ENCODE measurements at places on chromosomes 11 and 22.

DNA sequence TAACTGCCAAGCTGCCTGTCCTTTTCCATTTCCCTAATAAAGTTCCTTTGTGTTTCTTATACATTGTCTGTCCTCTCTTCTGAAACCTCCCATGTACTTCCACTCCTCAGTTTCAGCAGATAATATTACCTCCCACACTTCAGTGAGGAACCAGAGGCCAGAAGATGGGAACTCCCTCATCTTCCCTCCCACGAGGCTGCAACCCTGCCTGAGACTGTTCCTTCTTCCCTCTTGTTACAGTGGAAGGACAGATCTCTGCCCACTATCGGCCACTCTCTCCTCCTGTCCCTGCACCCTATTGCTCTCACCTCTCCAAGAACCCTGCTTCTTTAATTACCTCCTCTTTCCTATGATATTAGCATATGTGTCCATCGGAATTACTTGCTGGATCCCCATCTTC lies 38.1 kb upstream of the SWAP70 start:
- no peak for DNase-seq

DNA sequence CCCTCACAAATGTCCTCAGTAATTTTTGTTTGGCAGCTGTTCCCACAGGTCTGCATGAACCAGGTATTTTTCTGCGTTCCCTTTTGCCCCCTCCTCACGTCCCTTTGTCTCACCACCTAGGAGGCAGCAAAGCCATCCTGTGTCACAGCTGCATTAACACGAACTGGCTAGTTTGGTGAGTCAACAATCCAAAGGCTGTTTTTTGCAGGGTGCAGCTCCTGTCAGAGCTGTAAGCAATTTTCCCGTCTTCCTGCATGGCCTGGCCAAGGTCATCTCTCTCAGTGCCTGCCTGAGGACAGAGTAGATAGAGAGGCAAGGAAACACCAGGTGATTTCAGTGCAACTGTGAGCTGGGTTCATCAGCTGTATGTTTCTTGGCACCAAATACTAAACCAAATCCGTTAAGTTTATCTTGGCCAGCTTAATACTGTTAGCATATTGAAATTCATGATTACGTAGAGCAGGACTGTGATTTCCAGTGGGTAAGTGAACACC lies 20.6 kb upstream of the VSIG10L2 start:
- no peak for DNase-seq

- no peak for DNase-seq
Measured at GRCh38 chr11:107076832-107077231, 58.6 kb upstream of the GUCY1A2 start.

- DNase-seq: no peak
Measured at GRCh38 chr11:22192289-22192641, 620 bp upstream of the ANO5 start.

DNA sequence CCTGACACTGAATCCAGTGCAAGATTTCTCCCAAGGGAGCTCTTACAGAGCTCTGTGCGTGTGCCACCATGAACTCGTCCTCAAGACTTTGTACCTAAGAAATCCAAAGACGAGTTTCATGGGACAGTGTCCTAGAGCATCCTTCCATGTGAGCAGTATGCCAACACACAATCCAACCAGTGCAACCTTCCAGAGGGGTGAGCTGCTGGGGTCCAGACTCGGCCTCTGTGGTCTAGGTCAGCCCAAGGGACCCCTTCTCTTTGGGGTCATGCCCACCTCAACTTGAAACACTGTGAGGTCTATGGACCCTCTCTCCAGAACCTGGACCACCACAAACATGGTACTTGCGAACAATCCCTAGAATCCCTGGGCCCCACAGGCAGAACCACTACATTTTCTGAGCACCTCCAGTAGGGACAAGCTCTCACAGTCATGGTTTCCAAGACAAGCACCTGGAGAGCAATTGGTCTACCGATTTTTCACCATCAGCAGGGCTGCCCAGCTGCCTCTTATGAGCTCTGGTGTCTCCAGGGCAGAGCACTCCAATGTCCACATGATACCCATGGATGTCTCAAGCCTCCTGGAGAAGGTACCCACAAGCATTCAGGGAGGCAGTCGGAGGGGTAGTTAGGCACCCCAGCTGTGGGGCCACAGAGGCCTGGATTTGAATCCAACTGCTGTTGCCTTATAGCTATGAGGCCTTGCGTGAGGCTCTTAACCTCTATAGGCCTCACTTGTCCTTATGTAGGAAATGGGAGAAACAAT lies 7.7 kb downstream of the CHST1 start:
- no peak for DNase-seq

DNA sequence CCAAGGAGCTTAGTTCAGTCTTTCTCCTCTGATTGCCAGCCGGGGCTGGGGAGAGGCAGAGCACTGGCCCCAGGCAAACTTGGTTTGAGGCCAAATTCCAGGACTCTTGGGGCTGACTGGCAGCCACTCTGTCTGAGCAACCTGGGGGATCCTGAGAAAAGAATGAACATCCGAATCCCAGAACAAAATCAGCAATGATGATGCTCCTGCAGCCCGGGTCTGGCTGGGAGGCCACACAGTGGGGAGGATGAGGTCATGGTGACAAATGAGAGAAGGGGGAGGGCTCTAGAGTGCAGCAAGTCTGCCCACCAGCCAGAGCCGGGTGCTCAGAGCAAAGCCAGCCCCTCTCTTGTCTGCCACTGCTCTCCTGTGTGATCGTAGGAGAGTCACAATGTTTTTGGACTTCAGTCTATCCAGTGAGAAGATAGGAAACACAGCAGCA lies 71.8 kb upstream of the PAX6 start:
- no peak for DNase-seq

GRCh38 chr22:50189184-50189848 lies 3.6 kb downstream of the TRABD start:
- no peak for DNase-seq

Data from hindlimb muscle (tissue), 1 donor.